ENCODE measurements at places on chromosomes 6 and 20.
A peak's percentile ranks its signal among the peaks of the same experiment; 100 is the strongest.

- DNase-seq, result no peak
Observed at GRCh38 chr6:168385858-168386735, 54.9 kb upstream of the SMOC2 start.

DNA sequence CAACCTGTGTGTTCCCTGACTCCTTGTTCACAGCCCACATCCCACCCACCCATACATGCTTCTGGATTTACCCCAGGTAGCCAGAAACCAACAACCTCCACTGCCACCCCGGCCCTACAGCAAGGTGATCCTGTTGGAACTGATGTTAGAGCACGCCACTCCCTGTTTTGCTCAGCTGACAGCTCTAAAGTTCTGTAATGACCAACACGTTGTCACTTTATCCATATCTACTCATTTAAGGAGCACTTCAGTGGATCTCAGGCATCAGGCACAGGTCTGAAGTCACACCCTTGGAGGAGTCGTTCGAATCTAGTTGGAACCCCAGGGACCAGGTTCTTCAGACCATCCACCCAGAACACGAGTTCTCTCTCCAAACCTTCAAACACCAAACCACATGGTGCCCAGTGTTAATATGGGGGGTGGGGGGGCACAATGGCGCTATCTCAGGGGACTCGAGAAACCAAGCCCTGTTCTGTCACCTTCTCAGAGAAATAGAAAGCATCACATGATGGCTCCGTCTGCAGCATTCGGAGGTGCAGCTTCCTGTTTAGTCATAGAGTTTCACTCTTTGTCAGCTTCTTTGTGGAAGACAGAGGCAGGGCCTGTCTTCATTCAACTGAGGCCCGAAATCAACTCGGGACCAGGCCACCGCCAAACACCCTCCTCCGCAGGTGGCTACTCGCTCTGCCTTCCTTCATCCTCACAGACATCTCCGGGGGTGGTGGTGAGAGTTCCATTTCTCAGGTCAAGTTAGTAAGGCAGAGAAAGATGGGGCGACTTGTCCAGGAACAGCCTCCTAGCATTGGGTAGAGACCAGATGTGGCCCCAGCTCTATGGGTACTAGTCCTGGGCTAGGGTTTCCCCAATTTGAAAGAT is 142.2 kb downstream of the NFATC2 start:
- no peak for DNase-seq

- no peak for DNase-seq
Observed at GRCh38 chr20:5156675-5157448, 30.1 kb downstream of the CDS2 start.

GRCh38 chr6:16592223-16592911 is 168.9 kb downstream of the ATXN1 start:
- DNase-seq, result no peak

DNA sequence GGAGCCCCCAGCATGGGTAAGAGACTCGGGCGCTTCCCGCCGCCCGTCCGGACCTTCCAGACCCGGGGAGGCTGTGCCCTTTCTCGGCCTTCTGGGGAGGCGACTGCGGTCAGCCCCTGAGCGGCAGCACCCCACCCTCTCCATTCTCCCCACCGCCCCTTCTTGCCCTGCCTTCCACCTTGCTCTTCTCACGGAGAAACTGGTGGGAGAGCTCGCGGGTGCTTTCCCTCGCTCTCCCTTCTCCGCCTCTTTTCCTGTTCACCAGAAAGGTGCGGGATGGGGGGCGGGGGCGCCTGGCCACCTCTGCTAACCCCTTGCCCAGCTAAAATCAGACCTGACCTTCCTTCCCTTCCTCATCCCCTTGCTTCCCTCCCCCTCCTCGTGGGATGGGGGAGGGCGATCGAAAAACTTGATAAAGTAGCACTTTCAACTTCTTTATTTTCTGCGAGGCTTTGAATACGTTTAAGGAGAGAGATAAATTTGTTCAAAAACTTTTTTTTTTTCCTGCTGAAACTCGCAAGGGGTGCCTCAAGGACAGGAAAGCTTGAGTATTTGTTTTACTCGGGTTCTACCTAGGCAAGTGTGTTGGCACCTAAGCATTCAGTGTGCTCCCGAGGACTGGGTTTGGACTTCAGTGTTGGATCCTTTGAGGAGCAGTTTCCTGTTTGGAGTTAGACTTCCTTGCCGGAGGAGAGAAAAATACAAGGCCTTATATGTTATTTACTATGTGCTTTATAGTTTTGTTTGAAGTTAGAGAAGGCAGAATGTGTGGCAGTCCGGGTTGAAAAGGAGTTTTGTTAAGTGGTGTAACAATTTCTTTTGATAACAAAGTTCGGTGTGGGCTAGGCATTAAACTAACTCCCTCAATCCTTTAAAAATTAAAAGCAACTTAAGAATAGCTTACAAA is 897 bp downstream of the CD2AP start:
- no peak for DNase-seq

GRCh38 chr20:50427719-50428083 is 82.5 kb upstream of the PTPN1 start:
- no peak for DNase-seq

GRCh38 chr6:84763003-84763885 is 1.2 kb downstream of the TBX18 start:
- peak; percentile 43 for DNase-seq

DNA sequence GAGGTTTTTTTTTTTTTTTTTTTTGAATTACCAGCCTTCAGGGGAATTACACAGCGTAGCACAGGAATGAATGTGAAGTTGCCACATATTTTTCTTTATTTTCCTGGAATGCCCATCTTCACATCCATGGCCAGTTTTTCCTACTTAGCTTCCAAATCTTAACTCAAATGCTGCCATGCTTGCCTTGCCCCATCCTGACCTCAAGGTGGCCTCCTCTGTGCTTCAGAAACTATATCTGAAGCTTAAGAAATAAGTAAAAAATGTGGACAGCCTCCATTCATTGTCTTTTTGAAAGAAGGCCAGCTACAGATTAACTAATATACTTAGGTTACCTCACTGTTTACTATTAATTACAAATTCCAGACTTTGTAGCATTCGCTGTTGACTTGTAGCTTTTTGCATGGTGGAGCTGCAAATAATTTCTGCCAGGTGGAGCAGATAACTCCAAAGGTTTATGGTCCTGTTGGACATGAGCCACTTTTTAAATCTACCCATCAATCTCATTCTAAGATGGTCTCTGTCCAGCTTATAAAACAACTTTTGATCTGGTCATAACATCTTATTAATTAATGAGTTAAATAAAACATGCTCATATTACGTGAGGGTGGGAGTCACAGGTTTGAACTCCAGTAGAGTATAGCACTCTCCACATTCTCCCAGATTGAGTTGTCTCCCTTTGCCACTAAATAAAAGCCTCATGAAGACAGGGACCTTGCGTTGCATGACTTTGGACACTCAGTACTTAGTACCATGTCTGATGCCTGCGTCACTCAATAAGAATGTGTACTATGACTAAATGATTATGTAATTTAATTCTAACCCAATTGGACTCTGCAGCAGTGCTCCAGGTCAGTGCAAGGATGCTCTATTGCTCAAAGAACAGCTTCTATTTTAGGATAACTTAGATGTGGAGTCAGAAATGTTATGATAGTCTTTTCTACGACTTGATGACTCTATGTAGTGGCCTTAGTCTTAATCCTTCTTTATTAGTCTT is 678.6 kb upstream of the CITED2 start:
- no peak for DNase-seq

DNA sequence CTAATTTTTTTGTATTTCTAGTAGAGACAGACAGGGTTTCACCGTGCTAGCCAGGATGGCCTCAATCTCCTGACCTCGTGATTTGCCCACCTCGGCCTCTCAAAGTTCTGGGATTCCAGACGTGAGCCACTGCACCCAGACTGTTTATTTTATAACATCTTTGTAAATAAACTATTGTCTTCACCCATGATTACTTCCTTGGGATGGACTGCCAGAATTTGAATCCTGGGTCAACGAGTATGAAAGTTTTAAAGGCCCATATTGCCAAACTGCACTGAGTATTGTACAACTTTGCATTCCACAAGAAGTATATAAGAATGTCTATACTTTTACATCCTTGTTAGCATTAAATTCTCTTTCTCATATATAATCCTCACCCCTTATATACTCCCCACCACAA is 38.6 kb downstream of the ZHX3 start:
- DNase-seq, result no peak

DNA sequence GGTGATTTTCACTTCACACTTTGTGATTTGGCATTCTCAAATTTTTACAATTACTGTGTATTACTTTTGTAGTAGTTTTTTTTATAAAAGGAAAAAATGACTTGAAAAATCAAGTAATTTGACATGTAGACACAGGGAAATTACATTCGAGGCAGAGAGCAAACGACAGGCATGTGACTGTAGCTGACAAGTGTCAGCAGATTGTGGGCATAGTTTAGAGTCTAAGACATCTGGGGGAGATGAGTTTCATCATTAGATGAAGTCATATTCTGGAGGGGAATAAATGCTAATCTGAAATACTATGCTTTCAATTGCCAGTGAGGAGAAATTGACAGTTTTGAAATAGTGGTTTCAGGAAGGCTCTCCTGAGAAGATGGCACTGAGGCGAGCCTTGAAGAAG is 126.0 kb downstream of the MTHFD1L start:
- no peak for DNase-seq

- DNase-seq, result no peak
Observed at GRCh38 chr20:3473944-3474343, 3.1 kb downstream of the ATRN start.

DNA sequence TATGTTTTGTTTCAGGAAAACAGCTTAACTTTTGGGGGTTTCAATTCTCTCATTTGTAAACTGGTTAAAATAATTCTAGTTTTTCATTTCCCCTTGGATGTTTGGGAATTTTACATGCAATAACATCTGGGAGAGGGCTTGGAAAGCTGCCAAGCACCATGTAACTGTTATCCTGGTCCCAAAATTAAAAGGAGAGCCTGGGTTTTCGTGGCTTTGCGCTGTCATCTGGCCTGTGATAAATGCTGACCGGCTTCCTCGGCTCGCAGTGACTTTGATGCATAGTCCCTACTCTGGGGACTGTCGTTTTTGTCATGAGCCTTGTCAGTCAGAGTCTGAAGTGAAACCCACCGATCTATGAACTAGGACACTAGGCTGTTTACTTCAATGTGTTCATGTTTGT is 12.2 kb downstream of the SLC35F1 start:
- DNase-seq, result no peak

GRCh38 chr6:82840571-82840970 is 225.1 kb downstream of the UBE3D start:
- no peak for DNase-seq

DNA sequence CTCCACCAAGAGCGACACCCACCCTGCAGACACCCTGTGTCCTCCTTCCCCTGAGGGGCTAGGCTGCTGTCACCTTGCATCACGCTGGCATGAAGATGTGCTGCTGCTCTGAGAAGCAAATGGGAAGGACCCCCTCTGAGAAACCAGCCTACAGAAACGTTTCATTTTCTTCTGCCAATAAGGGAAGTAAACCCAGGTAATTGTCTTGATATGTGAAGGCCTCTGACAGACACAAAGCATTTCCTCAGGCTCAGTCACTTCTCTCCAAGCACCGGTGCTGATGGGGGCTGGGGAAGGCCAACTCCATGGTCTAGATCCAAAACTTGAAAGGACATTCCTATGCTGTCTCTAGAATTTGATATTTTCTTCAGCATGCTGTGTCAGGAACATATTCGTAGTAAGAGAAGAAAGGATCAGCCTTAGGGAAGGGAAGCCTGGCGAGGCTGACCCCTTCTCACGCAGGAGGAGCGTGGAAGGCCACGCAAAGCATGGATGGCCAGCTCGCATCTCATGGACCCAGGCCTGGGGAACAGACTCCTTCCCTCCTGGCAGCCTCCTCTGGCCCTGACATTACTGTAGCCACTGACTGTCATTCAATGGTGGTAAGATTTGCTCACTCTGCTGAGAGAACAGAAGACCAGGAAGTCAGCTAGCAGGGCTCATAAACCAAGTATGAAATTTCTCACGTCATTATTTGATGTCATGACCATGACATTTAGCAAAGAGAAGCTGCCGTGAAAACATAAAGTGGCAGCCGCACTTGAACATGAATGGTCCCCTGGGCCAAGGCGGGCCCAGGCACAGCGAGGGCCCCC is 20.4 kb downstream of the ACSS1 start:
- DNase-seq, result no peak

- no peak for DNase-seq
Observed at GRCh38 chr6:24053057-24053456, 73.0 kb upstream of the NRSN1 start.

DNA sequence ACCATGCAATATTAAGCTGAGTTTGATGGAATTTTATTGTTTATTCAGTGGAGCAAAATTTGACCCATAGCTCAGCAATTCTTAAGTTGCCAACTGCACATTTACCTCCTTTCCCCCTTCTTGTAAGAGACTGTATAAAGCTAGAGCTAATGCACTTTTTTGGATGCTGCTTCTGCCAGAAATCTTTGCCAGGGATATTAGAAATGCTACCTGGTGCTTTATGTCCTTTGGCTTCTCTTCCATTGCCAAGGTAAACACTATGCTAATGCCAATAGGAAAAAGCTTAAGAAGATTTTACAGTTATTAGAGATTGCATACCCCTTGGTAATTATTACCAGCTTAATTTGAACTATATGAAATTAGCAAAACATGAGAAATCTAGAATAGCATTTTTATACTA is 79.0 kb upstream of the OGFRL1 start:
- no peak for DNase-seq

DNA sequence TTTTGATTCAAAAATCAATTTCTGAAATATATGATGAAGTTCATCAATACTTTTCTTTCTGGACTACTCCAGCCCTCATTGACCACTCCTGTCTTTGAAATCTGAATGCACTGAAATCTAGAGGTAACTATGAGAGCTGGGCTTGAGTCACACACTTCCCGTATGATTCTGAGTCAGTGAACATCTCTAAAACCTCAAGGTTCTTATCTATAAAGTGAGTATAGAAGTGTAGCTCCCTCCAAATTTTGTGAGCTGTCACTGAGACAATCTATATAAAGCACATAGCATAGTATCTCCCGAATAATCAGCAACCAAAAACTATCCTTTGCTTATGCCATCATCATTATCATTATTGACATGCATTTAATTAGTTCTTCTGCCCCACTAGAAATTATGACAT is 182.4 kb downstream of the TSHZ2 start:
- DNase-seq, result no peak

GRCh38 chr20:35562541-35563110 is 20.7 kb downstream of the ERGIC3 start:
- no peak for DNase-seq

- no peak for DNase-seq
Observed at GRCh38 chr6:91575032-91575431, 988.2 kb upstream of the MAP3K7 start.

- peak; percentile 92 for DNase-seq
Observed at GRCh38 chr20:45890077-45890984, 677 bp downstream of the NEURL2 start.

GRCh38 chr6:57173056-57173885 is 1.1 kb downstream of the BAG2 start:
- DNase-seq, result no peak

GRCh38 chr6:36378243-36378920 is 9.1 kb downstream of the ETV7 start:
- no peak for DNase-seq

GRCh38 chr6:119521251-119521650 is 171.7 kb upstream of the MAN1A1 start:
- no peak for DNase-seq

Measured in glutamatergic neuron (in vitro differentiated cells).